ENCODE measurements at places on chromosomes 7 and 10.

GRCh38 chr7:25795824-25796235 lies 356.2 kb upstream of the NFE2L3 start:
- no peak for DNase-seq

- DNase-seq = peak; percentile 80
Observed at GRCh38 chr10:101260764-101261481, 31.7 kb upstream of the LBX1 start.

- DNase-seq = no peak
Observed at GRCh38 chr7:92793656-92794205, 42.6 kb downstream of the CDK6 start.

- DNase-seq = no peak
Observed at GRCh38 chr7:140540136-140540777, 61.0 kb upstream of the MKRN1 start.

DNA sequence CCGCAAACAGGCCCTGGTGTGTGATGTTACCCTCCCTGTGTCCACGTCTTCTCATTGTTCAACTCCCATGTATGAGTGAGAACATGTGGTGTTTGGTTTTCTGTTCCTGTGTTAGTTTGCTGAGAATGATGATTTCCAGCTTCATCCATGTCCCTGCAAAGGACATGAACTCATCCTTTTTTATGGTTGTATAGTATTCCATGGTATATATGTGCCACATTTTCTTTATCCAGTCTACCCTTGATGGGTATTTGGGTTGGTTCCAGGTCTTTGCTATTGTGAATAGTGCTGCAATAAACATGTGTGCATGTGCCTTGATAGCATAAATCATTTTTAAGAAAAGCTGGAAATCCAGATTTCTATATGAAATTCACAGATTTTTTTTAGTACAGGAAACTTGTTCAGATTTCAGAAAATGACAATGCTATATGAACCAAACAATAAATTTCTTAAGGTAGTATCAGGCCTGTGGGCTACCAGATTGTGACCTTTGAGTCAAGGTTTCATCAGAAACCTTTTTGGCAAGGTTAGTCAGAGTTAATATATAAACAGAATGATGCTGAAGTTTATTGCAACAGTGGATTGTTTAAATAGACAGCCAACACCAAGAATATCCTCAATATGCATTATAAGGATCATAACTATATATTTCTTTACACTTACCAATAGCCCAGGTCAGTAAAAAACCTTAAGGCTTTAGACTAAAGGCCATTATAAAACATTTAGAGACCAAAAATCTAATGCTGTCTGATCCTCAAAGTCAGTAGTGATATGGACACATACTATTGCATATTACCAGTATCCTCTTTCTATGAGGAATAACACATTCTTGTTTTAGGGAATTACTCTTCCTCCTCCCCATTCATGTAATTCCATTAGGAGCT lies 68.7 kb upstream of the PAPSS2 start:
- DNase-seq = no peak

- DNase-seq = no peak
Observed at GRCh38 chr10:122966879-122967278, 12.9 kb upstream of the C10orf88 start.

DNA sequence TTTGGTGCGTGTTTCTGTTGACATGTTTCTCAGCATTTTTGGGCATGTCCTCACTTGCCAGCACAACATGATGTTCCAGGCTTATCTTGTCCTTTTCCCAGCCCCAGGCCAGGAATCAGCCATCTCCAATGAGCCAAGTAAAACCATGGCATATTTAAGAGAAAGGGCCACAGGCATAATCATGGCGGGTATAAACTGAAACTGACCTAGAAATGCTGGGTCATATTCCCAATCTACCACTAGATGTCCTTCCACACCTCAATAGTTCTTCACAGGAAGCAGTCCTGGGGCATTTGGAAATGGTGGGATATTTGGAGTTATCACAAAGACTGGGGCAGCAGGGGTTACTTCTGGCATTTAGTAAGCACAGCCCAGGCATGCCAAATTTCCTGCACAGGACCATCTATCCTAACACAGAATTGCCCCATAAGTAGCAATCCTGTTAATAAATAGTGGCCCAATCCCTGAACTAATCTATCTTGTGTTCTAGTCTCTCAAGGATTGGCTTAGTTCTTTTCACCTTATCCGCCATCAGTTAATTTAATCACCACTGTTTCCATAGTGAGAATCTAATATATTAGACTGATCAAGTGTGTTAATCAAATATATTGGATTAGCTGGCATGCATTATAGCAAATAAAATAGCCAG lies 101.6 kb downstream of the NPSR1 start:
- DNase-seq = peak; percentile 86

DNA sequence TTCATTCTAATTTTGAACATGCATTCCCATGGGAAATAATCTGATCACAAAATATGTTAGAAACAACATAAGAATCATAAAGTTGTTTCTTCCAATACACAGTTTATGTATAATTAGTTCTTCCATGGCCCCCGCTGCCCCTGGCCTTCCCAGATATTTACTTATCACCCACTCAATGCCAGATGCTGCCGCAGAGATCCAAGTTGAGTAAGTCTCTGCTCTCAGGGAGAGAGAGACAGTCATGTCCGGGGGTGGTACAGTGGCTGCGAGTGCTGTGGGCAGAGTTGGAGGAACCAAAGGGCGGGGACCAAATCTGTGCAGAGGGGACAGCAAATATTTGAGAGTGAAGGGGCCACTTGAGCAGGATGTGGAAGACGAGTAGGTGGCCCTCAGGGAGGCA lies 37.1 kb downstream of the COL26A1 start:
- no peak for DNase-seq

DNA sequence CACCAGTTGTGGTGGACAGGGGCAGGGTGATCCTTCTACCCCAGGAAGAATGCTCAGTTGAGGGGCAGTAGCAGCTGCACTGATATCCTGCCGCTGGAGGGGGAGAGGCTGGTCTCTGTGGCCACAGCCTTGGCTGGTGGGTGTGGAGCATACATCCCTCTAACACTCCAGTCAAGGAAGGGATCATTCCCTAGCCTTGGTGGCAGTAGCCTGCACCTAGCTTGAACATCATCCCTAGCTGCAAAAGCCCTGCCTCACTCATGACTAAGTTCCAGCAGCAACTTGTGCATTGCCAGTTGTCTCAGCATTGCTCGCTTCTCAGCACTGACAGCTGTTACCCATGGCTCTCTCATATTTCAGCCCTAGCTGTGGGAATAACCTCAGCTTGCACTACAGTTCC lies 688.9 kb upstream of the POT1 start:
- DNase-seq = no peak

- no peak for DNase-seq
Observed at GRCh38 chr7:94115316-94115715, 111.2 kb upstream of the BET1 start.

- no peak for DNase-seq
Observed at GRCh38 chr7:30713392-30713791, 31.1 kb upstream of the CRHR2 start.

GRCh38 chr7:28299556-28299955 lies 112.8 kb upstream of the CREB5 start:
- DNase-seq = no peak

DNA sequence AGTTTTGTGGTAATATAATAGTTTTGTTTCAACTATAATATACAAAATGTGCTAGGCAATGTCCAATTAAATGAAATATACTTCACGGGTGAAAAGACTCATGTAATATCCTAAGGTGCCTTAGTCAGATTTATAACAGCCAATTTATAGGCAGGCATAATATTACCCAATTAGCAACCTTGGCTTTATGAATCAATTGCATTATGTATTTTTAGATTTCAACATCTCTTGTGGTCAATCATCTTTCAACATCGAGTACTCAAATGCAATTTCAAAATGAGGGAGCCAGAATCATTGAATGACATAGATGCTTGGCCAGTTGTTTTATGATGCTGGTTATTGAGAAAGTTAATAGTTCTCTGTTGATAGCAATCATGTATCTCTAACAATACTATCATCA lies 110.3 kb upstream of the SP8 start:
- no peak for DNase-seq

- DNase-seq = peak; percentile 18
Observed at GRCh38 chr7:7869651-7870050, 98.9 kb upstream of the GLCCI1 start.

All from mesendoderm (in vitro differentiated cells).